SK-N-SH (cell line): ENCODE measurements at places on chromosomes 11 and 22.

DNA sequence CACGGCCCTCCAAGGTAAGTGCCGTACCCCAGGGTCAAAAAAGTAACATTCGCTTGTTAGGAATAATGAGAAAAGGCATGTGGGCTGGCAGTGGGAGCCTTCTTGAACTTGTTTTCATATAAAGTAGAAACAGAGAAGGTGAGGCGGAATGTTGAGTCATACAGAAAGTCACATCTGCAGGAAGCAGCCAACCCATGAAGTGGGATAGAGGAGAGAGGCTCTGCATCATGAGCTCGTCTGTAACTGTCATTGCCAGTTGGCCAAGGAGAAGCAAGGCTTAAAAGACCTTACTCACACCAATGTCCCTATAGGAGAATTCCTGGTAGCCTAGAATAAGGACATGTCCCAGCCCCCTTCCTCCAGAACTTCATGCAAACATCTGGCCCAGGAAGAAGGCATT is 253.3 kb downstream of the BUD13 start:
- DNase-seq: no peak

GRCh38 chr22:28296452-28296851 is 377.4 kb upstream of the PITPNB start:
- no peak for DNase-seq

GRCh38 chr22:27283714-27284113 is 517.8 kb downstream of the MN1 start:
- DNase-seq: no peak

DNA sequence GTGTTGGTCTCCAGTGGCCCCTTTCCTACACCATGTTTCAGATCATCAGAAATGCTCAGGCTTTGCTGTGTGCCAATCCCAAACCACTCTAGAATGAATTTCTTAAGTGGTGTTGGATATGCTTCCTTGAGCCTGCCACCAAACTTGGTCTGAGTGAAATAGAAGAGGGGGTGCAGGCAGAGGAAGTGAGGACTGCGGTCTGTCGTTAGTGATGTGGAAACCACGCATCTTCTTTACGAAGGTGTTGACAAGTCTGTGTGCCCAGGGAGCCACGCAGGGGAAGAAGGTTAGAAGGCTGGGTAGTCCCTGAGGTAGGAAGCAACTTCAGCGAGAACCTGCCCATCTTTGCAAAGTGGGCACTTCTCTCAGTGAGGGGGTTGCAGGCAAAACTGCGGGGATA is 187.4 kb upstream of the NAV2 start:
- no peak for DNase-seq

DNA sequence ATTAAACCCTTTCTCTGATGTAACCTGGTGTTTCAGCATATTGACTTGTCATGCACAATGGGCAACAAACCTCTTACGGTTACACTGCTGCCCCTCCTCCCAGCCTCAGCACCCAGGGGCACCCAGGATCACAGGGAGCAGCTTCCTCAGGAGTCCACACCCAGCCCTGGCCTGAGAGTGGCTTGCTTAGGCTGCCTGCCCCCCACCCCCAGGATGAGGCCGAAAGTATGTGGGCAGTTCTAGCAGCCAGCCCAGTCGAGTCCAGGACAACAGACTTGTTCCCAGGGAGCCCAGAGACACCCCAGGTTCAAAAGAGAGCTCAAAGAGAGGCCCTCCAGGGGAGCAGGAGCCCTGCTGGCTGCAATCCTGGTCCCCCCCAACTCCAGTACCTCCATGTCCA is 108.1 kb upstream of the THY1 start:
- DNase-seq: no peak

- DNase-seq: no peak
These were observed 448.0 kb downstream of the LUZP2 start for GRCh38 chr11:24944891-24945290.
